NCI-H2081 treated with DMSO at 0.1 percent for 48 hours (cell line): ENCODE measurements at places on chromosomes 1 and 21.

DNA sequence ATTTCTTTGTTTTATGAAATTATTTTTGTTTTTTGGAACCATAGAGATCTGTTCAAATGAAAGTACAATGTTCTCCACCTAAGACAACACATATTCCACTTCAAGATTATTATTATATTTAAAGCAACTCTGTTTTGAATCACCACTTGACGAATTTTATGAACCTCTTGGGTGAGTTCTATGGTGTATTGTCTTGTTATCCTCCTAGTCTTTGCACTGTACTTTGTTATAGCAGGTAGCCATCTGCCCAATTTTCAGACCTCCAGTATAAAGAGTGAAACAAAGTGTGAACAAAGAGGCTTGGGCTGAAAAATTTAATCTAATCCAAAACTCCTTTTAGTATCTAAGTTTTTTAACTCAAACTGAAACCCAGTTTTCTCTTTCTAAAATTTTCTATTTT, 71.0 kb downstream of the LRRC7 start:
- no peak for DNase-seq

DNA sequence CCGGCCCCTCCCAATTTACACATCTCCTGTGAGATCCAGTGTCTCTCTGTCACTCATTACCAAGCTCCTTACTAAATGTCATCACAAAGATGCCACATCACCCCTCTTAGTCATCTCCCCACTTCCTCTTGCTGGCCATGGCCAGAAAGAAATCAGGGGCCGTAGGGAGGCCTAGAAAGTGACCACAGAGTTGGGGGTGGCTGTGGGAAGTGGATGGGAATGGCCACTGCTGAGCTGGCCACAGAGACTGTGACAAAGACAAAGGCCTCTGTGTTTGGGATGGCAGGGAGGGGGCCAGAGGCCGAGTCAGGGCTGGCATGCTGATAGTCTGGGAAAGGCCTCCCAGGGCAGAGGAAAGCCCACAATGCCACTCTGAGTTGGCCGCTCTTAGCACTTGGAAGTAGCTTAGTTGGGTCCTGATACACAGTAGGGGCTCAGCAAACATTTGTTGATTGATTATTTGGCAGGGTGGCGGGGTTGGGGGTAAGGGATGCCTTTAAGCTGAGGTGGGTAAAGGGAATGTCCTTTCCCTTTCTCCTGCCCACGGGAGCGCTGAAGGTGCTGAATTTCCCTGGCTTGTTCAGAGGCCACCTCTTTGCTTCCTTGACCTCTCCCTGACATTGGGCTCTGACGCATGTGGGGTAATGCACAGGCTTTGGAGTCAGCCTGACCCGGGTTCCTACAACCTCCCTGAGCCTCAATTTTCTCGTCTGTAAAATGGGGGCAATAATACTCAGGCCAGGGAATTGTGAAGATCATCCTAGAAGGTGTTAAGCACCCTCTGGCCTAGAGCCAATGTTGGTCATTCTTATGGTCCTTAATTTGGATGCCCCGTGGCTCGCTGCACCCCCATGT, 13.2 kb downstream of the NAV1 start:
- DNase-seq, result no peak

GRCh38 chr1:167517535-167518330, 596 bp downstream of the CD247 start:
- DNase-seq, result no peak

DNA sequence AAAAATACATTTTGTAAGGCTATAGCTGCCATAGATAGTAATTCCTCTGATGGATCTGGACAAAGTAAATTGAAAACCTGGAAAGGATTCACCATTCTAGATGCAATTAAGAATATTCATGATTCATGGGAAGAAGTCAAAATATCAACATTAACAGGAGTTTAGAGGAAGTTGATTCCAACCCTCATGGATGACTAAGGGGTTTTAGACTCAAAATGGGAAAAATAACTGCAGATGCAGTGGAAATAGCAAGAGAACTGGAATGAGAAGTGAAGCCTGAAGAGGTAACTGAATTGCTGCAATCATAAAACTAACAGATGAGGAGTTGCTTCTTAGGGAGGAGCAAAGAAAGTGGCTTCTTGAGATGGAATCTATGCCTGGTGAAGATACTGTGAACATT, 230.8 kb downstream of the KCTD3 start:
- no peak for DNase-seq

DNA sequence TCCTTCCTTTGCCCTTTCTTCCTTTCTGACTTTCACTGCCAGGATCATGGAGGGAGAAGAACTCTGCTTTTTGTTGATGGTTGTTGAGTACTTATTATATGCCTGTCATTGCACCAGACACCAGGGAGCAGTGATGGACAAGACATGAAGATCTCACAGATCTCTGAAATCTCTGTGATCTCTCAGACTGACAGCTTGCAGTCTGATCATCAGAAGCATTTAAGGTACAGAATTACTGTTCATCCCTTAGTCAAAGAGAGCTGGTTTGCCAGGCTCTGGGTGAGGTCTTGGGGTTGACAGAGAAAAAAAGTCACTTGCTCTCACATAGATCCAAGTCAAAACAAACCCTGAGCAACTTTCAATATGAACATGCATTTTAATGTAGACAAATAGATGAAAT, 299.5 kb upstream of the FMN2 start:
- no peak for DNase-seq

DNA sequence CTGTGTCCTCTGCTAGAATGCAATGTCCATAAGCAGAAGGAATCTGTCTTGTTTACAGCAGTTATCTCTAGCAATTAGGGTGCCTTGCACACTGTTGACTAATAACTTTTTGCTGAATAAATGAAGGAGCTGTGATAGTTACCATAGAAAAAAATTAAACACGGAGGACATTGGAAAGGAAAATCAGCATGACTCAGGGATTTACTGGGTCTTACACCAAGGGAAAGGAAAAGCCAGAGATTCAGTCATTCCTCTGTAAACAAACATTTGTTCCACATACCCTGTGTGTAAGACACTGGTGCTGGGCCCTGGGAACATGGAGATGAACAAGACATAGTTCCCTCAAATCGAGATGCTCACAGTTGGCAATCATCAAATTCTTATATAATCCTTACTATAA, 183.3 kb downstream of the PTGER3 start:
- no peak for DNase-seq

GRCh38 chr1:182791281-182792179, 2.0 kb downstream of the NPL start:
- DNase-seq, result no peak

GRCh38 chr21:15592271-15592860, 137.4 kb upstream of the USP25 start:
- DNase-seq, result no peak

DNA sequence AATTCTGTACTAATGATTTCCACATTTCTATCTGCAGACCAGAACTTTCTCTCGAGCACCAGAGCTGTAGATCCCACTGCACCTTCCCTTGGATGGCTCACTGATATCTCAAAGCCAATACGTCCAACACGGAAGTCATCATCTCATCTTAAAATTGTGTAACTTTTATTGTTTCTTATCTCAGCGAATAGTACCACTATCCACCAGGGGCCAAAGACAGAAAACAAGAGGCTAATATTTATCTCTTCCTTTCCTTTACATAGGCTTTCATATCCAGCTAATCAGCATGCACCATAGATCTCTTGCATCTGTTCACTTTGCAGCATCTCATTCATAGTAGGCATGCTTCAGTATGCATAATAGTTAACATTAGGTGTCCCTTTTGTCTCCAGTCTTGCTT, 303.6 kb downstream of the PTPRC start:
- no peak for DNase-seq

- DNase-seq, result no peak
Observed at GRCh38 chr1:20731057-20731991, 1.2 kb downstream of the SH2D5 start.

GRCh38 chr1:169305356-169305755, 62.2 kb downstream of the NME7 start:
- DNase-seq, result no peak

- DNase-seq, result no peak
Observed at GRCh38 chr1:202279806-202280205, 61.9 kb downstream of the UBE2T start.

DNA sequence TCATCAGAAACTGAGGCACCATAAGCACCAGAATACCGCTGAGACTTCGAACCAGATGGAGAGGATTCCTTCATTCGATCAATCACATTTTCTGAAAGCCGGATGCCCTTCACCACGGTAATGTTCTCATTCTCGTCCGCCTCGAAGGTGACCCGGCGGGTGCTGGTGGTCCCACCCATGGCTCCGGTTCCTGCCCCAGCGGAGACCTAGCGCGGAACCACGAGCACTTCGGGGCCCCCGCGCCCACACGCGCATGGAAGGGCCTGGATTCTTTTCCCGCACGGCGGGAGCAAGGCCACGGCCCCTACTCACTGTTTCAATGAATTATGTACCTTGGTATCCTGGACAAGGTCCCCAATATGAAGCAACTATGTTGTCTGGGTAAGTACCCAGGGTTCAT, 33.1 kb upstream of the WDTC1 start:
- DNase-seq, result no peak

GRCh38 chr21:14981246-14981645, 83.6 kb downstream of the NRIP1 start:
- DNase-seq, result no peak

DNA sequence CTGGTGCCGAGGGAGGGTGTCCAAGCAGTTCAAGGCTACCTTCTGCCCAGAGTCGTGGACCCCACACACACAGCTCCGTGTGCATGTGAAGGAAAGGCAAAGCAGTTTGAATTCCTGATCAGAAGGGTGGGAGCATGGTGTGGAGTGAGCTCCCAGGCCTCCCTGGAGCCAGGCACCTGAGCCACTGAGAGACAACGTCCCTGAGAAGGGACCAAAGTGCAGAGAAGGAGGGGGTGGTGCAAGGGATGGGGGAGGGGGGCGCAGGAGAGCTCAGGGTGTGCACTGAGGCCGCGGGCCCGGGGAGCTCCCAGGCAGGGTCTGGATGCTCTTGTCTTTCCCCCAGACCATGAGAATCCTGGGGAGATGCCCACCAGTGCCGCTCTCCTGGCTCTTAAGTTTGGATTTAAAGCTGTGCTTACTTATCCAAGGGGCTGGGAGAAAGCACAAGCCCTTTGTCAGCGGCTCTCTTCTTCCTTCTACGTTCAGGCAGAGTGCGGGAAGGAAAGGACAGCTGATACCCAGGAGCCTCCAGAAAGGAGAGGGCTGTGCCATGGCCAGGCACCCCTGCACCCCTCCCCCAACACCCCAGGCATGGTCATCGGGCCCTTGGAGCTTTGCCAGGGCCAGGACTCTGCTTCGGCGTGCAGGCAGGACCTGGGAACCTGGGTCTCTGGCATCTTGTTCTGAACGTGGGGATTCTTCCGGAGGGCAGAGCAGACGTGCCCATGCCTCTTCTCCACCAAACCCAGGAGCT, 24.1 kb downstream of the ACTA1 start:
- no peak for DNase-seq

DNA sequence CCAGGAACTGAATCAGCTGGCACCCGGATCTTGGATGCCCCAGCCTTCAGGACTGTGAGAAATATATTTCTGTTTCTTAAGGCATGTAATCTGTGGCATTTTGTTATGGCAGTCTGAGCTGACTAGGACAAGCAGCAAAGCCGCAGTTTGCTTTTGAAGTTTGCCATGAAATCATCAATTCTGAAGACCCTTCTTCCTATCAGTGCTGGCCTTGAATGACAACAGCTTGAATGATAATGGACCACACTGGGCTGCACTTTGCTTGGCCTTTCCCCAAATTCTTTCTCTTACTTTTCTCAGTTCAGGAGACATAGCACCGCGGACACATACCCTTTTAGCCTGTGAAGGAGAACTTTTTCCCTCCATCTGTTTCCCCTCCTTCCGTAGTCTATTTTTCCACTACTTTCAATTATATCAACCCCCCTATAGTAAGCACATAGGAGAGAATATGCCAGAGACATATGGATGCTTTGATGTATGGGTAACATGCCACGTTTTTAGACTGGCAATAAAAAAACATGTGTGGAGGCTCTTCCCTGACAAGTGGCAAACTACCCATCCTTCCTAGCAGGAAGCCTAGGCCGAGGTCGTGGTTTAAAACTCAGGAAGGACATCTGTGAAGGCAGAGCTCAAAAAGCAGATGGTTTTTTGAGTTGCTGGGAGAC, 42.9 kb downstream of the HLX start:
- DNase-seq, result no peak

- no peak for DNase-seq
Observed at GRCh38 chr1:79811173-79811572, 804.6 kb upstream of the ADGRL4 start.

GRCh38 chr1:169186106-169186505, 79.6 kb downstream of the ATP1B1 start:
- DNase-seq, result no peak

DNA sequence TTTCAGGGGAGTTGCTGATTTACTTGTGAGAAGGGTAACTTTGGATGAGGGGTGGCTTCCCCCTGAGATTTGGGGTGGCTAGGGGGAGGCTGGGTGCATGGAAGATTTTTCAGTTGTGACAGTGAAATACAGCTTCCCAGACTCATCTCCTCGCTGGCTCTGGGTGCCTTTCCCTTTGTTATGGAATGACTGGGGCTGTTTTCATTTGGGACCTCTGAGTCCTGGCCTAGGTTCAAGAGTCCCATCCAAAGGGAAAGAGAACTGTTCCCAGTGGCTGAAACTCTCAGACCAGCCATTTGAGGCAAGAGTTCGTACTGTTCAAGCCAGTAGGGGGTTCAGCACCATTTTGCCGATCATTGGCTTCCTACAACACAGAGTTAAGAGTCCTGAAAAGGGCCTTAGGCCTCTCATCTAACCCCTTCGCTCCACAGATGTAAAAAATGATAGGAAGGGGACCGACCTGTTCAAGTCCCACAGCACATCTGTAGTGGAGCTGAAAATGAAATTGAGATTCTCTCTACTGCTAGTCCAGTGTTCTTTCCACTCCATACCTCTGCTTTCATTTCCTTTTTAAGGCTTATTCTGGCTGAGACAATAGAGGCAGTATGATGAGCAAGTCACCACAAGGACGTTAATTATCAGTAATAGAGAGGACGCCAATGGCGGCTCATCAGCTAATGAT, 958 bp downstream of the DDR2 start:
- DNase-seq, result no peak

DNA sequence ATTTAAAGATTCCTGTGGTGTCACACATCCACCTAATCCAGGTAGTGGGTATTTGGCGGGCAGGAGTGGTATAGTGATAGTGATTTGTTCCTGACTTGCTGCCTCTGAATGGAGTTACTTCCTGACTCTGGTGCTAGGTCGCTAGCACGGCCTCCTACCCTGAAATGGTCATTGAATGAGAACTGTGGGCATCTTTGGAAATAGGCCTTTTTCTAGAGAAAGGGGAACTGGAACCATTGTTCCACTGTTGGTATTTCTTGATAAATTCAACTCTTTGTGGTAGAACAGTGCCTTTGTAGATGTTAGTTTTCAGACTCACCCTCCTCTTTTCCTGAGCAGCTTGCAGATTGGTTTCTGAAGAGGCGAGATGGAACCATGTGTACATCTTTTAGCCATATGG, 1.5 kb downstream of the QSOX1 start:
- DNase-seq, result no peak

GRCh38 chr21:39663066-39663465, 50.3 kb downstream of the B3GALT5 start:
- no peak for DNase-seq

GRCh38 chr21:31660591-31660990, 1.1 kb downstream of the SOD1 start:
- DNase-seq, result no peak
